ENCODE measurements at places on chromosomes 4 and X.
A peak's percentile ranks its signal among the peaks of the same experiment; 100 is the strongest.

DNA sequence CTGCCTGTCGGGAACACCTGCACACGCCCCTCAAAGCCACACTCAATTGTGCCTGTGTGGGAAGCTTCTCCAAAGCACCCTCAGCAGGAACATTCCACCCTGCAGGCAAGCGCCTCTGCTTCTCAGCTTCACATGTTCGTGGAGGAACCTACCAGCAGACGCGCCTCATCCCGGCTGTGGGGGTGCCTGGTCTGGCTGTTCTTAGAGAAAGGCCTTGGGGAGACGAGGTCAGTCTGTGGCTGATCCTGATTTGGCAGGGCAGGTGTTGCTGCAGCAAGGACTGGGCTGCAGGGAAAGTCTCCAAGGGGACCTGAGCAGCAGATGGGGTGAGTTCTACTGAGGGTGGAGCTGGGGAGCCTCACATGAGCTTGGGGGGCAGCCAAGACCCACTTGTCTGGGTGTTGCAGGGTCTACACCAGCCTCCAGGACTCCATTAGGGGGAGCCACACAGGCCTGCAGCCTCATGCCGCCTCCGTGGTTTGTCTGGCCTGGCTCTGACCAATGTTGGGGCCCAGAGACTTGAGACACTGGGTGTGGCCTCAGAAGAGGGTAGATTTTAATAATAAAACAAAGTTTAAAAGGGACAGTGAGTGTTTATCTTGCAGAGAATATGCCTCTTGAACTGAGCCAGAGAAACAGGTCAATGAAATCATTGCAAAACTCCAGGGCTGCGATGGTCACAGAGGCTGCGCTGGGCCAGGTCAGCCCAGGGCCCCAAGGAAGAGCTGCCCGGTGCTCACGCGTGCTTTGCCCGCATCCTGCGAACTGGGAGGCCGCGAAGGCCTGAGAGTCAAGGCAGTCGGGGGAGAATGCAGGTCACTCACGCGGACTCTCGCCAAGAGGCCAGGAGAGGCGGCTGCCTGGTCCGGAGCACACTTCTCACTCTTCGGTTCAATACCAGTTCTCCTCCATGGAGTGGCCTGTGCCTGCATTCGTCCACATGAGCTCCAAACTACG, 21.1 kb downstream of the RNF212 start:
- no peak for DNase-seq

DNA sequence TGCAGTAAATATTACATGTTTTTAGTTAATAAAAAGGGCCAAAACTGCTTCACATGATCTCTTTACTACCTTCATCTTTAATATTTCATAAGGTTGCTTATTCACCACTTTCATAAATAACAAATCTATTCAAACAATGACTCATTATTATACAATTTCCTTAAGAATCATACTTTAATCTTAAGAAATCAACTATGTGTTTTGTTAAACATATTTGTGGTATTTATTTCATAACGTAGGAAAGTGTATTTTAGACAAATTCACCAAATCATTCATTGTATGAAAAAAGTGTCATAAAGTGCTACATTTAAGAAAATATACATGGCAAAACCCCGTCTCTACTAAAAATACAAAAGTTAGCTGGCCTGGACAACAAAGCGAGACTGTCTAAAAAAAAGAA, 150.5 kb upstream of the RXFP1 start:
- no peak for DNase-seq

GRCh38 chr4:174631901-174632758, 109.8 kb upstream of the HPGD start:
- DNase-seq, result peak; percentile 74

- DNase-seq, result no peak
Measured at GRCh38 chrX:13697455-13697854, 8.5 kb downstream of the RAB9A start.

DNA sequence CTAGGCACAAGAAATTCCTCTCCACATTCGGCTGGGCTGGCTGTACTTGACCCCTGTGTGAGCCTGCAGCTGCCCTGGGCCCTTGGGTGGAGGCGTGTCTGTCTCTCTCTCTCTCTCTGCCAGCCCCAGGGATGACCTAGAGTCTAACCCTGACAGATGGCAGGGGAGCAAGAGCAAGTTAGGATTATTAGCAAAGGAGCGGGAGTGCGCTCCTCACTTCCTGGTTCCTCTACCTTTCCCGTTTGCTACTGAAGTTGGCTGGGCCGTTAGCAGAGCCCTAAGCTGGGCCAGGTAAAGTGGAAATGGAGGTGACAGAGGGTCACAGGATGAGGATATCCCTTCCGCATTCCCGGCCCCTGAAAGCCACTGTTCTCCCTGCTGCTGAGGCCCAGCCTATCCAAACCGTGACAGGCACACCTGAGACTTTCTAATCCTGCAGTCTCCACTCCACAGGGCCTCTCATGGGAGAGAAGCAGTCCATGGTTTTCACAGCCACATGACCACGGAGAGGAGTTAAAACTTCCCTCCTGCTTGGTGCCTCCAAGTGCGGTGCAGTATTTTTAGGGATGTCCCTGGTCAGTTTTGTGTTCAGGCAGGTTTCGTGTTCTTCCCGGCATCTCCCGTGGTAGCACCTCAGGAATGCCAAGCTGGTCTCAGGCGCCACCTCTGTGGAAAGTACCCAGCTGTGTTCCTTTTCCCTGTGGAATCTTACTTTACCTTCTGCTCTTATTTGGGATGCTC, 79.3 kb downstream of the CLDN22 start:
- DNase-seq, result peak; percentile 33

DNA sequence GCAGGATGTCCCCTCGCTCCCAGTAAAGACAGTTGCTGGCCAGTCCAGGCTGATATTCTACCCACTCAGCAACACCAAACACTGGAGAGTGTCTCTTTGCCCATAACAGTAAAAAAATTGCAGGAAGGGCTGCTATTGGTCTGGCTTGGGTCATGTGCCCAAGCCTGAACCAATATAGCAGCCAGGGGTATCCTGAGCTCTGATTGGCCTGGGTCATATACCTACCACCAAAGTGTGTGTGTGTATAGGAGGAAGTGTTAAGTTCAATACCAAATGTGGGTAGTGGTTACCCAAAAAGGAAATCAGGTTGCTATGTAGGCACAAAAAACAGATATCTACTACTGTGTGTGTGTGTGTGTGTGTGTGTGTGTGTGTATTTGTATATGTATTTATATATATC, 373.2 kb downstream of the BCOR start:
- DNase-seq, result no peak

DNA sequence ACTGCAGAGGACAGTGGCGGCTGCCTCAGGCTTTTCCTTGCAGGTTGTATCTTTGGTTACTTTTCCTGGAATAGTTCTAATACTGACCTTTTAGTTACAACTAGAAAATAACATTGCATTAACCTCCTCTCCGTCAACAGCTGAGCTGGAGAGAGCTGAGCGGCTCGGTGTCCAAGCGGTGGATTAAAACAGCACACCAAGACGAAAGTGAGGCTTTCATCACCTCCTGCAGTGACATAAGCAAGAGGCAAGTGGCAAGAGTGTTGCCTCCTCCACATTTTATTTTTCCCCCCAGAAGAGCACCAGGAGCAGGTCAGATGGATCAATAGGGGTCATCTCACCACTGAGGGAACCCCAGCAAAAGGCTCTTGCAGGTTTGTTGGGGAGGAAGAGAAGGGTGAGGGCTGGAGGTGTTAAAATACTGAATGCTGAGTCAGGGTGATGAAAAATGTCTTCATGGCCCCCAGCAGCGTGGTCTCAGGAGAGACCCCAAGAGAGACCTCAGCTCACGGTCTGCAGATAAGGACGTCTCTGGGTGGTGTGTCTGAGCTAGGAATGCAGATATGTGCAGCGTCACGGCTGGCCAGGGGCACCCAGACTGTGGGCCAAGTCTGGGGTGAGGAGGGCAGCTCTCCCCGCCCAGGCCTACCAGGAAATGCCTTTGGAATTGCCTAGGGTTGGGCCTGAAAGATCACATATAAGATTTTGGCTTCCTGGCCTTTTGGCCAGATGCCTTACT, 50.3 kb downstream of the CASP3 start:
- no peak for DNase-seq

- DNase-seq, result no peak
Measured at GRCh38 chr4:126564283-126564854, 1068.4 kb upstream of the INTU start.

DNA sequence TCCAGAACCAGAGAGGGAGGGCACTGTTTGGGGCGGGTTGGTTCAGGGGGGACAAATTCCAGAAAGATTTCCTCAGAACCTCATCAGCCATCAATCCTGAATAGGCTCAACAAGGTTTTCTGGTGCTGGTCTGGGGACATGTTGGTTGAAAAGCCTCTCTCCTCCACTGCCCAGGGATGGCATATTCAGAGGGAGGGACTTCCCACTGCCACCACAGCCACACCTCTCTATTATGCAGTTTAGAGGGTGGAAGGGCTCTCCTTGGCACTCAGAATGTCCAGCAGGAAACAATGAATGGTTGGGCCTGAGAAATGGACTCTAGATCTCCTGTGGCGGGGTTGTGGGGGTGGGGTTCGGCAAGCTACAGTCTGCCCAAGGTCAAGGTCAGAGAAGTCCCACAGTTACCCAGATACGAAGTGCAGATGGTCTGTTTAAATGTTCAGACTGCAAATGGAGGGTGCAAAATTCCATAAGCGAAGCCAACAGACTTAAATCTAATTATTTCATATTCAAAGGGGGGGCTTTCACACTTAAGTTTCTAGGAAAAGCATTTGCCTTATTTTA, 70.7 kb downstream of the LEF1 start:
- no peak for DNase-seq

DNA sequence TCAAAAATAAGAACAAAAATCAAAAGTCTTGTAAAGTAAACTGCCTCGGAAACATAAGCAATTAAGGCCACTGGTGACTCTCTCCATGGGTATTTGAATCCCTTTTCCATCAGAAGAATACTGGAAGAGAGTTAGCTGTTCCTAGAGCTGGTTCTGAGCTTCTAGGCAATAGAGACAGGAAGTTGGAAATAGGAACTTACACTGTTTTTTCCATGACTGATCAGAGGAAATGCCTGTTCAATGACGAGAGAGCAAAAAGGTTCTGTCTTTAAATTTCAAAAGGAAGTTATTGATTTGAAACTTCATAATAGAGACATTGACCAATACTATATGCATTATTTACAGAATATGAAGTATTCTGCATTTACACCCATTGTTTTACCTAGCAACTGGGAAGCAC, 503.5 kb upstream of the ARX start:
- DNase-seq, result no peak

DNA sequence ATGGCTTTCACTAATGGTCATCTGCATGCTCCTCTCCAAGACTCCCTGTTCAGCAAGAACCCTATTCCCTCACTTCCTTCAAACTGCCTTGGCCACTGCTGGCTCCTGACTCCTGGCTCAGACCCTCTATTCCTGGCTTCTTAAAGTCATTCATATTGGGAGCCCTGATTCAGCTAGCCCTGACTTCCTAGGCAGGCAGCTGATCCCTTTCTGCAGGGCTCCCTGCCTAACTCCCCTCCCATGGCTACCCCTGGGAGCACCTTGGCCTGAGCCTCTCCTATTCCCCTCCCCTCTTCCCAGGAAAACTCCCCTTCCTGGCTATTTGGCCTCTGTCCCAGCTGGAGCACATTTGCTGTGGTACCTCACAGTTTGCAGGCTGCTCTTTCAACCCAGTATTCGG, 154.9 kb upstream of the PJA1 start:
- DNase-seq, result no peak

- peak; percentile 38 for DNase-seq
Measured at GRCh38 chr4:130563185-130563888, 1467.4 kb downstream of the C4orf33 start.

- no peak for DNase-seq
Measured at GRCh38 chrX:138692591-138692990, 18.9 kb downstream of the FGF13 start.

DNA sequence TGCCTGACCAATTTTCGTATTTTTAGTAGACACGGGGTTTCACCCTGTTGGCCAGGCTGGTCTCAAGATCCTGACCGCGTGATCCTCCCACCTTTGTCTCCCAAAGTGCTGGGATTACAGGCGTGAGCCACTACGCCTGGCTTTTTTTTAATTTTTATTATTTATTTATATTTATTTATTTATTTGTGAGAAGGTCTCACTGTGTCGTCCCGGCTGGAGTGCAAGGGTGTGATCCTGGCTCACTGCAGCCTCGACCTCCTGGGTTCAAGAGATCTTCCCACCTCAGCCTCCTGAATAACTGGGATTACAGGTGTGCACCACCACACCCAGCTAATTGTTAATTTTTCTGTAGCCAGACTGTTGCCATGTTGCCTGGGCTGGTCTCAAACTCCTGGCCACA, 141.1 kb downstream of the CRLF2 start:
- DNase-seq, result no peak

GRCh38 chrX:153623310-153624029, 23.5 kb upstream of the DUSP9 start:
- DNase-seq, result no peak

DNA sequence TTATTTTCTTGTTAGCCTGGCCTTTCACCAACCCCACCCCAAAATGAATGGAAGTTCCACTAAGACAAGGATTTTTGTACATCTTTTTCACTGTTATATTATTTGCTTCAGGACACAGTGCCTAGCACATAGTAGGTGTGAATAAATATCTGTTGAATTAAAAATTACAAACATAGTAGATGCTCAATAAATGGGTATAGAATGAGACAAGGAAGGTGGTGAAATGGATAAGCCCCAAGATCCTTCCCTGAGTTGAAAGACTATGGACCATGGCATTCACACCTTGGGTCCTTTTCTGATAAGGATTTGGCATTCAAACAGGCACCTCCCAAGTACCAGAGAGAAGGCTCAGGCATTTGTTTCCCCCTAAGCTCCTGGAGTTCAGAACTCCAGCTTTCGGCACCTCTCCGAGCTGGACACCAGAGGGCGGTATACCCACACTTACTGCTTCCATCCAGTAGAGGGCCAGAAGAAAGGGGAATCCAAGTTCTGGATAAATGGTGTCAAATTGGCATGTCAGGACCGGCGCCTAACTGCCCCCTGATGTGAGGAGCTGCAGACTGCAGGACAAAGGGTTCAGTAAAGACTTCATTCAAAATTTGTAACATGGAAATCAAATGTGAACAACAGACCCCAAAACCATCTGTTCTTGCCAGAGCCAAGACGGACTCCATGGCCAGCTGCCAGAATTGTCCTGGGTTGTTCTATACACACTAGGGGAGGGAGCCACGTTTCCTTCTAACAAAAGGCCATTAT, 193.0 kb downstream of the GPC3 start:
- DNase-seq, result peak; percentile 94

DNA sequence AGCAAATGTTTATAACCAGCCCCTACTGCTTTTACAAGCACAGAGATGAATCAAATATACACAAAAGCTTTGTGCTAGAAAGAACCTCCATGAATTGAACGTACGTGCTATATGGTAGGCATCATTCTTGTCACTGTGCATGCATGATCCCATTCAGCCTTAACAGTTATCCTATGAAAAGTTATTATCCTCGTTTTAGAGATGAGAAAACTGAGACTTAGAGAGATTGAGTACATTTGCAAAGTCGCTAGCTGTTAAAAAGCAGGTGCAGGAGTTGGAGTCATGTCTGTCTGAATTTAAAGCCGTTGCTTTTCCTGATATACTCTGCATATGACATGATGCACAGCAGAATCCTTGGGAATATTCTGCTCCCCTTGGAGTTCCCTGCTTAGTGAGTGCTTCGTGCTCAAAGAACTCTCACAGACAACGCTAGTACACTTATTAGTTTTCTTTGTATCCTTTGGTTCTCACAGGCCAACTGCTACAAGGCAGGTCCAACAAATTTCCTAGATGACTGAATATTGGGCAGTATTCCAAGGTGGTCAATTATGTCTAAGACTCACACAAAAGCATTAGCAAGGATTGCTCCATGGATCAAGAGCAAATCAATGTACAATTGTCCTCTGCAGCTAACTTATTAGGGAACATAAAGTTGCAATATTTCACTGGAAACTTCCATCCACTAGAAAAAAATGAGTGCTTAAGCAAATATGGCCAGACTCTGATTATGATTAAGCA, 42.8 kb upstream of the TRIM2 start:
- no peak for DNase-seq

GRCh38 chr4:8079031-8079885, 79.4 kb downstream of the ABLIM2 start:
- DNase-seq, result no peak
